ENCODE measurements at places on chromosomes 5 and 9. TPM values are rescaled to one million over a fixed set of nuclear protein-coding genes. Genes with fewer than 3 reads are reported as not detected.

ORM2 gene
- not detected for total RNA-seq

MXD3 gene
- 105 TPM for total RNA-seq

DNA sequence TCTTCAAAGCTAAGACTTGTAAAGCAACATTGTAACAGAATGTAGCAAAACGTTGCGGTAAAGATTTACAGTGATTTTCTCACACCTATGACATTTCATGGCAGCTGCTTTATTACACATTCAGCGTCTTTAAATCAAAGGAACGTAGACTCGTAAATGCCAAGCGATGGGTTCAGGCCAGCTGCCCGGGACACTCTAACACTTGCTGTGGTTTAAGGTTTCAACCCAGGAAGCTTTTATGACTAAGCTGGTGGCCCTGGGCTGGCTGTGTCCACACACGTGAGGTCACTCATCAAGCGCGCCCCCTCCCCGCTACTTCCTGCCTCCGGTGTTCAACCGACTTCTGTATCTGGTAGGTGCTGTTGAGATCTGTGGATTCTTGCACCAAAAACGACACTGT lies 2.5 kb downstream of the SLC6A18 start:
- DNase-seq = no peak

GRCh38 chr5:55160493-55161209 lies 680 bp downstream of the GPX8 start:
- DNase-seq = no peak
